ENCODE measurements at places on chromosomes 12 and 14.

- DNase-seq = no peak
Observed at GRCh38 chr14:30681752-30682355, 59.7 kb downstream of the SCFD1 start.

DNA sequence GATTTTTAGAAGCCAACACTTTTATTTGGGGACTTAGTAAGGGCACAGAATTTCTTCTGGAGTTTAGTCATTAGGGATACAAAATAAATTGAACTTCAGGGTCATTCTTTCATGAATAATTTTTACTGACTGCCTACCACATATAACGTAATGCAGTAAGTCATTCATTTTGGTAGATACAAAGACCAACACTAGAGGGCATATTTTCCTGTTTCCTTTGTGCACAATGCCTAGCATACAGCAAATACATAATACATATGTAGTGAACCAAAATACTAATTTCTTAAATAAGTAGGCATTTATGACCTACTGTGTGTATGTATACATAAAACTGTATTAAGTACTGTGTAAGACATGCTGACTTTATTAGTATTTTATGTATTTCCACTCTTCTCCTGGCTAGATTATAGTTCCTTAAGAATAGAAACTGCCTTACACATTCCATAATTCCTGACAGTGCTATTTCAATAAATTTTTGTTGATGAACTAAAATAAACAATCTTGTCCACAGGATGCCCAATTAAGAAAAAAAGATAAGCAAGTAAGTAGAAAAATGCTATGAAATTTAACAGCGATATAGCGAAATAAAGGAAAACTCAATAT, 47.9 kb downstream of the PPP1R12A start:
- no peak for DNase-seq

- DNase-seq = no peak
Observed at GRCh38 chr12:31408763-31409162, 82.8 kb upstream of the SINHCAF start.

GRCh38 chr14:64758025-64758521, 53.8 kb downstream of the PLEKHG3 start:
- no peak for DNase-seq

DNA sequence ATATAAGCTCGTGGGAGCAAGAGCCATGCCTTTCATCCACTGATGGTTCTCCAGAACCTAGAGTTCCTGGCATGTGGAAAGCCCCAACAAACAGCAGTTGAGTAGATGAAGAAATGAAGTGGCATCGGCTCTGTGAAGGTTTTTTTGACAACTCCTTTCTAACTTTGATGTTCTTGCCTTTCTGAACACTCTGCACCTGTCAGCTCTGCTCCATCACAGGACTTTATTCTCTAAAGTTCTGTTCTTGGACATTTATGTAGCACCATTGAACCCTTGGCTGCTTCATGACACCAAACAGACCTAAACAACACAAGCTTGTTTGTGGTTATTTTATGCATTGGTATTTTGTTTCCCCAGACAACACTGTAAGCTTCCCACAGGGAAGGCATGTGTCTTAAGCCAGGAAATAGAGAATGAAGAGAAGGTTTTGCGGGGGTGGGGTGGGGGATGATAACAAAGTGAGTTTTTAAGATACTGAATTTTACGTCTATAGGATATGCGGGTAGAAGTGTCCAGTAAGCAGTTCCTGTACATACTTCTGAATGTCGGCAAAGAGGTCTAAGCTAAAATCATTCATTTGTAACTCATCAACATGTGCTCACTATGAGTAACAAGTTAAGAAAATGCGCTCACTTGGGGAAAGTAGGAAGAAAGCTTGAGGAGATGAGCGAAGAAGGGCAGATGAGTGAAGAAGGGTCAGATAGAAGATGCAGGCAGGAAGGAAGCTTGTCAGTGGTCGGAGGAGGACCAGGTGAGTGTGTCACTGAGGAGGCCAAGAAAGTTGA, 146.0 kb upstream of the PLEKHG7 start:
- no peak for DNase-seq
